Left hindlimb (tissue), 1 donor: ENCODE measurements at places on chromosomes 6 and 20.

DNA sequence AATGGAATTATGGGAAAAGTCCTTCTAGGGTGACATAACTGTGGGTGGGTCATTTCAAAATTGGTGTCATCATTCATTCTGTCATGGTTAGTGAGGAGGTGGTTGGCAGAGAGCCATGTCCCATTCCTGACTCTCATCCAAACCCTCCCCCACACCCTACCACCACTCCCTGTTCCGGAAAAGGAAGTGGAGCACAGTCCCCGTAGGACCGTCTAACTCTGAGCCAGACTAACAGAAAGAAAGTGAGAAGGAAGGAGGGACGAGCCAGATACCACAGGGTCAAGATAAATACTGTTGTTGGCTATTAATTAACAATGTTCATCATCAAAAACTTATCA, 4.8 kb downstream of the TRIM10 start:
- no peak for DNase-seq

- no peak for DNase-seq
Measured at GRCh38 chr20:62665826-62666735, 23.8 kb downstream of the SLCO4A1 start.

DNA sequence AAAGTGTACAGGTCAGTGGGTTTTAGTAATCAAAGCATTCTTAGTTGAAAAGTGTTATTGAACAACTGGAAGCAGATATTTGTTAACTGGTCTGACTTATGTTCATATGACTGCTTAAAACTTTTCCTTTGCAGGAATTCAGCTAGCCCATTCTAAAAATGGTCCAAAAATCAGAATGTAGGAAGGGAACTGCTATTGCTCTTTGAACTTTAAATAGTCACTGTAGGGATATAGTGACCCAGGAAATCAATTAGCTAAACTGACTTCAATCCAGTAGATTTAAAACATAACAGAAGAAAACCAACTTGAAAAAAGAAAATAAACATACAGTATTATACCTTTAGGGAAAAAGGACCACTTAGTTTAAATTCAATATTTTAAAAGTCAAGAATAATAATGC, 25.5 kb downstream of the AKAP12 start:
- no peak for DNase-seq

- no peak for DNase-seq
Measured at GRCh38 chr6:154868143-154868594, 126.9 kb upstream of the TIAM2 start.

- DNase-seq, result no peak
Measured at GRCh38 chr20:3334156-3334943, 73.1 kb downstream of the DNAAF9 start.

DNA sequence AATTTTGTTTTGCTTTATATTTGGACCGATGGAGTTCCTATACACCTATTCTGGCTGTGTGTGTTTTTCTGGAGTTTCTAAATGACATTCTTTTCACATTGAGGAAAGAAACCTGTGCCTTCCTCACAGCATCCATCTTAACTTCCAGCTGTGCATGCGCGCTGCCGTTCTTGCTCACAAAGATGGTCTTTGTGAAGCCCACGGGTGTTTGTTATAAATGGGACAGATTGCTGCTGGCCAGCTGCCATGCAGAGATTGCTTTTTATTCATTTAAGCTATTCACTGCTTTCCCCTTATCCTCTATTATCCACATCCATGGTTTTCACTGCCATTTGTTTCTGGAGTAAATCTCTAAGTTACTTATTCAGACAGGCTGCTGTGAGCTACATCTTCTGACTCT, 54.2 kb downstream of the SYNDIG1 start:
- no peak for DNase-seq

- no peak for DNase-seq
Measured at GRCh38 chr6:44388887-44389286, 1.4 kb downstream of the CDC5L start.

GRCh38 chr6:127566651-127567050, 10.3 kb upstream of the C6orf58 start:
- no peak for DNase-seq
